ENCODE measurements at places on chromosomes 2 and 18.

- DNase-seq, result no peak
These were observed 441.7 kb downstream of the ZNF521 start for GRCh38 chr18:24910221-24910620.

GRCh38 chr2:16861530-16861929 lies 195.9 kb upstream of the CYRIA start:
- no peak for DNase-seq

DNA sequence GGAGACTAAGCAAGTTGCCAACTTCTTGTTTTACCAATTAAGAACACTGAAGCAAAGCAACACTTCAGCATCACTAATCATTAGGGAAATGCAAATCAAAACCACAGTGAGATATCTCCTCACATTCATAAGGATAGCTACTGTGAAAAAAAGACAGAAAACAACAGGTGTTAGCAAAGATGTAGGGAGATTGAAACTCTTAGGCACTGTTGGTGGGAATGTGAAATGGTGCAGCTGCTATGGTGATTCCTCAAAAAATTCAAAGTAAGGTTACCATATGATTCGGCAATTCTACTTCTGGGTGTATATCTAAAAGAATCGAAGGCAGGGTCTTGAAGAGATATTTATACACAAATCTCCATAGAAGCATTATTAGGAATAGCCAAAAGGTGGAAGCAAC lies 8.6 kb upstream of the PRKD3 start:
- DNase-seq, result no peak

- DNase-seq, result peak; percentile 57
These were observed 15.3 kb downstream of the CHRNA1 start for GRCh38 chr2:174748948-174749347.

DNA sequence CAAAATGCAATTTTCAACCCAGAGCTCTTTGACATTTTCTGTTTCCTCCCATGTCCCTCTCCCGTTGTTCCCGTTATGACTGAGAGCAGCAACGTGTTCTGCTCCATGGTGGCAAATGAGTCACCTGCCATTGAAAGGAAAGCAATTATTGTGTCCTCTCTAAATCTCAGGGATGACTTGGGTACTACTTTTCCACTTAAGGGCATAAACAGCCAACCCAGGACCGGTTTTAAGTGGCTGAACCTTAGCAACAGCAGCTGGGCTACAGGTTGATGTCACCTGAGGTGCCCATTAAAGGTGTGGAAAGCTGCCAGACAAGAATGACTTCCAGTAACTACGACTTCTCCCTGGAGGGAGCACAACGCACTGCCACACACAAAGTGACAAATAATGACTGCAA lies 236.8 kb downstream of the NCKAP5 start:
- DNase-seq, result no peak

DNA sequence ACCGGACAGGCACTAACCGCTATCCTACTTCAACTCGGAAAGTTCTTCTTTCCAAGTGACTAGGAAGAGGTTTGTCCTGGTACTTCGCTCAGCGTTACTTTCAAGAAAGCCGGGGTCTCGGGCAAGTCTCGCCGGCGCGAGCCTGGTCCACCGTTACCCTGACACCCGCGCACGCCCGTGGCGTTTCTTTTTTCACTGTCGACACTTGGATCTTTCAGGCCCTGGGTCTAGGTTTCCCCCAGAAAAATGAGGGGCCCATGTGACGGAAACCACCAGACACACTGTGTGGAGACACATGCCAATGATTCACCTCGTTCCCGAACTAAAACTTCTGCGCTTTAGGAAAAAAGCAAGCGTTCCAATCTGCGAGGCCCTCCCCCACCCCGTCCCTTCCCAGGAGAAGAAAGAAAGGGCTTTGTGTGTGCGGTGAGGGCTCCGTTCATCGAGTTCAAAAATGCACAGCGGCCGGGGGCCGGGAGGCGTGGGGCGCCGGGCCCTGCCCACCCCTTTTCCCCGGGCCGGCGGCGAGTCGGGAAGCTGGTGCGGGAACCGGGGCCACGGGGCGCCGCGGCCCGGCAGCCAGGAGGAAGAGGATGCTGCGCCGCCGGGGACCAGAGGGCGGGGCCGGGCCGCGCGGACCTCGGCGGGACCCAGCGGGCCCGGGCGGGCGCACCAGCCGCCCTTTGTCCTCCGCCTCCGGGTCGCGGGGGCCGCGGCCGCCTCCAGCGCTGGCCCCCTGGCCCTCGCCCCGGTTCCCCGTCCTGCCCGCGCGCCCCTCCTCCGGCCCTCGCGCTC lies 2.6 kb downstream of the ZNF521 start:
- DNase-seq, result no peak

GRCh38 chr2:10863837-10864236 lies 47.9 kb upstream of the KCNF1 start:
- DNase-seq, result no peak

DNA sequence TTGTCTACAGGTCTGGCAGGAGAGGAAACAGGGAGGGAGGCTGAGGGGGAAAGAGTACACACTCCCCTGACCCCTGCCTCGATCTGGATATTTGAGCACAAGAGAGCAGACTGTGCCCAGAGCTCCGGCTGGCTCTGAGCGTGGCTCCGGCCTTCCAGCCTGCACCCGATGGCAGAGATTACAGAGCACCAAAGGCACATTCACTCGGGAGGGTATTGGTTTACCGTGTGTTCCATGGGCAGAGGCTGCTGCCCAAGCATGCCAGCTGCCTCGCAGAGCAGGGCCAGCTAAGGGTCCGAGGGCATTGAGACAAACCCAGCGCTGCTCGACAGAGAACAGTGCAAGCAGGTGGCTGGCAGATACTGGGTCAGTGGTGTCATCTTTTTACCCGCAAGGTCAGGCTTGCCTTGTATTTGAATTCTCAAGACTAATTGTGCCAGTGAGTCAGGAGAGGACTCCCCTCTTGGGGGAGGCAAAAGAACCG lies 132.2 kb downstream of the TNS1 start:
- no peak for DNase-seq

All from stimulated activated CD4-positive, alpha-beta T cell treated with anti-CD3 and anti-CD28 coated beads, Interleukin-2, amount 100 ng/mL, for 4 hours (primary cell).